ENCODE measurements at places on chromosomes 3 and 15.

DNA sequence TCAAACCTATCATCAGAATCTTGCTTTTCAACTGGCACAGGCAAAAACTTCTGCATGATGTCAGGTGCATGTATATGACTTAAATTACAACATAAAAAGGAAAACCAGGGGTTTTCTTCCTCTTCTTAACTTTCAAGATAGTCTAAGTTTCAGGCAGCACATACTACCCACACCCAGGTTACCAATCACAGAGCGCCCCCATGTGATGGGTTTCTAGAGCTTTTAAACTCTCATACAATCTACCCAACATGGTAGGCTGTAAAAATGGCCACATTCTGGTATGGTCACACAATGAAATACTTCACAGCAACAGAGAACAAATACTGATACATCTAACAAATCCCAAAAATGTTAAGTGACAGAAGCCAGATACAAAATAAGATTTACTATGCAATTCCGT is 7.4 kb downstream of the MESD start:
- no peak for DNase-seq

GRCh38 chr15:44668921-44669320 is 5.5 kb upstream of the SPG11 start:
- DNase-seq, result no peak

- DNase-seq, result no peak
Observed at GRCh38 chr15:62337934-62338333, 172.8 kb upstream of the C2CD4B start.

- no peak for DNase-seq
Observed at GRCh38 chr15:67564021-67564967, 21.8 kb downstream of the MAP2K5 start.

DNA sequence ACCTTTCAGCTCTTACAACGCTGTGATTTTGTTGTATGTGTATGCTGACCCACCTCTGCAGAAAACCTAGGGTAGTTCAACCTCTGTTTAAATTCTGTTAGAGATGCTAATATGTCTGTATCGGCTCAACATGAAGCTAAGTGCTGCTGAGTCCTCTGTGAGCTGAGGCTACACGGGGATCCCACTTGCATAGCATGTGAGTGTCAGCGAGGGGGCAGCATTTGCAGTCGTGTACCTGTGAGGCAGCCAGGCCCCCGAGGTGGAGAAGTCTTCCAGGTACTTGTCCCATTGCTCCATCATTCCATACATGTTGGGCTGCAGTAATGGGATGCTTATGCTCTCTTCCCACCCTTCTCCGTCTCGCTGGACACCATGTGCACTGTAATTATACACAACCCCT is 3.7 kb downstream of the MKRN2OS start:
- DNase-seq, result no peak

GRCh38 chr15:80932989-80933388 is 56.6 kb downstream of the MESD start:
- DNase-seq, result no peak

DNA sequence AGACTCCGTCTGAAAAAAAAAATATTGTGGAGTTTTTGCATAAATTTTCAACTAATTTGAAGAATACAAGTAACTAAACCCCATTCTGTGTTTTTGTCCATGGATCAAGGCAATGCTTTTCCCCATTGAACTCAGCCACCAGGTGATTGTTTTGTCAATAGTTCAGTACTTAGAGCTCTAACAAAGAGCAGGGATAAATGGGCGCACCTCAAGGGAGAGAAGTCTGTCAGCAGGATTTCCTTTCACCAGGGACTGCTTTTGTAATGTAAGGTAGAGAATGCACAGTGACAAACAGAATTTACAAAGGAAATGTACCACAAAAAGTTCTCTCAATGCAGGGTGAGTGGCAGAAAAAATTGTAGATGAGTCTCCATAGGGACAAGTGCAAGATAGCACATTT is 10.8 kb upstream of the ATP13A5 start:
- DNase-seq, result no peak

DNA sequence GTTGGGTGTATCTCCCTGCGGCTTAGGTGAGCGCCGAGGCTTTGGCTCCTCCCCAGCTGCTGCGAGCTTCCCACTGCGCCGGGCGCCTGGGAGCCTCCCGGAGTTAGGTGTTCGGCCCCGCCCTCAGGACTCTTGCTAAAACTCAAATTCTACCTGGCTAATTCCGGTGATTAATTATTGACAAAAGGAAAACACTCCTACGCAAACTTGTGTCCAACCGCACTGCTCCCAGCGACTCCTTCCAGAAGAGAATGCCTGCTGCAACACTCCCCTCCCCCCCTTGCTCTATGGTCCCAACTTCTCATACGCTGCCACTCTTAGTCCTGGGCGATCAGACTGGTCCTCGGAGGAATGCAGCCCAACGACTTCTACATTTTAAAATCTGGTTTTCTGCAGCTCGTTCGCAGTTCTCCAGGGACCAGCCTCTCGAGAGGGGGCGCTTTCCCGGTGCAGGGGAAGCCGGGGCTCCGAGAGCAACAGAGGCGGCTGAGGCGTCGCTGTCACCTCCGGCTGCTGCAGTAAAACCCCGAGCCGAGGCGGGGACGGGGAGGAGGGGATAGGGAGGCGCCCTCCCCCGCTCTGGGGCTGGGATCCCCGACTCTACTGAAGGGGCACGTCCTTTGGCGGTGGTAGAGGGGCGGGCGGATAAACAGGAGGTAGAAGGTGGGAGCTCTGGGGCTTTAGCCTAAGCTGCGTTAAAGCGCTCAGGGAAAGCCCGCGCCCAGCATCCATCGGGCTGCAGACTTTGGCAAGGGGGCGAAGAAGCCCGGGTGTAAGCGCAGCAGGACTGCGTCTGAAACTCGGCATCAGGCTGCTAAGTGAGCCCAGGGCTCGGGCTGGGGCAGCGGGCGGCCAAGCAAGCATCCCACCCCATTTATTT is at the start of gene SPTSSB:
Gene SPTSSB (minus strand): TSS at position 77 of the 880 bp plus-strand sequence. CDS start 25,194 bp downstream, outside the sequence.
- DNase-seq, result no peak

GRCh38 chr3:98972155-98972554 is 70.7 kb upstream of the DCBLD2 start:
- DNase-seq, result peak; percentile 62

GRCh38 chr15:69026355-69026754 is 11.9 kb downstream of the NOX5 start:
- no peak for DNase-seq

DNA sequence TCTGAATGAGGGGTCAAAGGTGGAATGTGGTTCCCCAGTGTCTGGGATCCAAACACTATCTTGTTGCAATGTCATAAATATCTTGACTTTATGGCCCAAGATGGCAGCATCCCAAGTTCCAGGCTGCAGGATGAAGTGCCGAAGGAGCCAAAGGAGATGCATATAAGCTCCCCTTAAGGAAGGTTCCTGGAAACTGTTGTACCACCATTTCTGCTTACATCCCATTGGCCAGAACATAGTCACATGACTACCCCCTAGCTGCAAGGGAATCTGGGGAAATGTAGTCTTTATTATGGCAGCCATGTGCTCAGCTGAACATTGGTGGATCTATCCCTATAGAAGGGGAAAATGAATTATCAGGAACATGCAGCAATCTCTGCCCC is 54.3 kb downstream of the BDH1 start:
- DNase-seq, result no peak

DNA sequence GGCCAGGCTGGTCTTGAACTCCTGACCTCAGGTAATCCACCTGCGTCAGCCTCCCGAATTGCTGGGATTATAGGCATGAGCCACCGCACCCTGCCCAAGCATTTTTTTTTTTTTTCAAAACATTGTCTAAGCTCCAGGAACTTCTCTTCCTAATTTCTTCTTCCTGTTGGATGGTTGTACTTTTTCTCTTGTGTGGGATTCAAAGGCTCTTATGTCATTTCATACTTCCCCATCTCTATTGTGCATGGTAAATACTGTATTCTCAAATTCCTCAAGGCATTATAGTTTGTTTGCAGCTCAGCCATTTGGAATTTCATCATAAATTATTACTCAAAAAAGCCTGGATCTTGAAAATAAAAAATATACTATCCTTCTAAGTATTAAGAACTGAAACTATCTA is 199.1 kb upstream of the GADL1 start:
- DNase-seq, result no peak

- no peak for DNase-seq
Observed at GRCh38 chr3:72345980-72346379, 502.3 kb downstream of the SHQ1 start.

- no peak for DNase-seq
Observed at GRCh38 chr3:89300526-89300925, 193.1 kb downstream of the EPHA3 start.

DNA sequence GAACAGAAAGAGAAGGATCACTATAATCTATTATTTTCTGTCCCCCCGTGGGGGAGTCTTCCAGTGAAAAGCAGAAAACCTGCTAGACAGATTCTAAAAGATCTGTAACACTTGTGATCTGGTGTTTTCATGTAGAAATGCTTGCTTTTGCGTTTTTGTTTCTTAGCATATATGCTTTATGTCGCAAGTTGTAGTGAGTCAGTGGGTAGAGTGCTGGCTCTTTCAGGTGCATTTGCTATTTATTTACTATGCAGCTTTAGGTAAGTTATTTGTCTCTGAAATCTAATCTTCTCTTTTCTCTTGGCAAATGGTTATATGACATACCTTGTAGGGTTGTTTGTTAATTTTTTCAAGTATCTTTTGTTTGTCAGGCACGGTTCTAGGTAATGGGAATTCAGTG is 9.4 kb downstream of the AKAP13 start:
- no peak for DNase-seq

- peak; percentile 77 for DNase-seq
Observed at GRCh38 chr3:53773611-53774368, 72.4 kb downstream of the CHDH start.

- no peak for DNase-seq
Observed at GRCh38 chr3:181176601-181177000, 187.1 kb upstream of the DNAJC19 start.

- no peak for DNase-seq
Observed at GRCh38 chr3:153356908-153357307, 194.9 kb downstream of the RAP2B start.

DNA sequence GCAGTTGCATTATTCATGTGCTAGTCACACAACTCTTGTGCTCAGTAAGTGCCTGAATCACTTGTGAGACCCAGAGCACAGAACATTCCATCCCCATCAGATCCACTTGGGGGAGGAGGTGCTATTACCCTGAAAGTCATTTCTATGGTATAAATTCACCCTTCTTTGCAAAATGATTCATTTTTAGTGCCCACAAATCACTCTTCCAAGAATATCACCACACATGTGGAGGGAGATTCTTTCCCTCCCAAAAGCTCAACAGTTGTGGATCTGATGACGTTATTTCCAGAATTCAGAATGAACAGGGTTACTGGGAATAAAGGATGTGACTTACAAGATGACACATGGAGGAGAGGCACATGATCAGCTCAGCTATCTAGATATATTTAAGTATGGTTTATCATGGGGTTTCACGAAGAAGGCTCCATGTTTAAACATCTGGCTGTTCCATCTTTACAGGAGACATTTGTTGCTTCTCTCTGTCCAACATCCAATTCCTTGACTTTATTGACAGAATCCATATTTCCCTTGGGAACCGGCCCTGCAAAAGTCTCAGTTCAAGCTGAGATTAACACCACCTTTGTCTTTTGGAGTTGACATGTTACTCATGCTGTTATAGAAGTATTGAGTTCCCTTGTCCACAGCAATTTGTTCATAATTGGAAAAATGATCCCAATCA is 214.2 kb upstream of the PROK2 start:
- peak; percentile 14 for DNase-seq

DNA sequence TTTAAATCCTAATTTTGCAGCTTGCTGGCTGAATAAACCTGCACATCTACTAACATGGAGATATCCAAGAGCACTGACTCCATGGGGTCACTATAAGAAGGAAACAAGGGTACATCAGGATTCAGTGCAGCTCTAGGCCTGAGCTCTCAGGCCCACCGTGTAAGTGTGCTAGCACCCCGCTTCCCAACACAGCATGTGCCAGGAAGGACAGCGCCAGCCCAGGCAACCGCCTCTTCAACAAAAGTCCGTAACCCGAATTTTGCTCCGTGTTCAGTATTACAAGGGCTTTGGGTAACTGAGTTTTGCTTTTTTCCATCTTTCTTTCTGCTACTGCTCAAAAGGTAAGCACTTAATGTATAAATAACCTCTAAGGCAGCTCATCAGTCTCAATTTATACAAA is 89.8 kb downstream of the LRIG1 start:
- DNase-seq, result no peak

DNA sequence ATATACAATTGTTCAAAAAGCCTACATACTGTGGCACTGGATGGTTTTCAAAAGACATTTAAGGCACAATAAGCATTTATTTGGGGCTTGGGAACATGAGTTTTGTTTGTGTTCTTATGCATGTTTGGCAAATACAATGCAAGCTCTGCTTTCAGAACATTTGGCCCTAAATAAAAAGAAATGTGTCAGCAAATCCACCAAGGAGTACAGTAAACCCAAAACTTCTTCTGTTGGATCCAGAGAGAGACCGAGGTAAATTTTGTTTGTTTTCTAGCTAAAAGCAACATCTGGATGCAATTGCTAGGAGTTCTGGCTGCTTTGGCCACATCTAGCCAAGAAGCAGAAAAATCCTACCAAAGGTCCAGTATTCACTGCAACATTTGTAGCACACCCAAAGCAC is 168.8 kb downstream of the DCLK3 start:
- no peak for DNase-seq

DNA sequence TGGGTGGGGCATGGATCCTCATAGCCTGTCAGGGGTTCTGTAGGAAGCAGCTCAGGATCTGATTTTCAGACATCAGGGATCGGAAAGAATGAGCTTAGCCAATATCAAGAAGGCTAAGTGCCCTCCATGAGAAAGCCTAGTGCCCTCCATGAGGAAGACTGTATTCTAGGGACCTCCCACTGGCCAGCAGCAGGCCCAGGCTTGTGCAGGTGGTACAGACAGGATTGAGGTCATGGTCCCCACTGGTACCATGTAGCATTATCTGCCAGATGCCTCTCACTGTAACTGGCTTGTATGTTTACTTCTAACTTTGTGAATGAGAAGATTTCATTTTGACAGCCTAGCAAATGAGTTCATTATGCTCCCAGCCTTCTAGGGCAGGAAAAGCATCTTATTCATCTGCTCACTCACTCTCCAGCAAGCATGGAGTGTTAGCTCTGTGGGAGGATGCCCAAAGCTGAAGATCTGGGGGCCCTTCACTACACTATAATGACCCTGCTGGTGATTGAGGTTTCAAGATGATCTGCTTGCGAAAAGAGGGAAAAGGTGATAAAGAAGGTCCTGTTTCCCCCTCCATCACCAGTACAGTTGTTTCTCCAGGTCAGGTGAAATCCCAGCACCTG is 7.5 kb downstream of the EPHB1 start:
- DNase-seq, result no peak

- no peak for DNase-seq
Observed at GRCh38 chr15:62999923-63000561, 42.5 kb upstream of the TPM1 start.

DNA sequence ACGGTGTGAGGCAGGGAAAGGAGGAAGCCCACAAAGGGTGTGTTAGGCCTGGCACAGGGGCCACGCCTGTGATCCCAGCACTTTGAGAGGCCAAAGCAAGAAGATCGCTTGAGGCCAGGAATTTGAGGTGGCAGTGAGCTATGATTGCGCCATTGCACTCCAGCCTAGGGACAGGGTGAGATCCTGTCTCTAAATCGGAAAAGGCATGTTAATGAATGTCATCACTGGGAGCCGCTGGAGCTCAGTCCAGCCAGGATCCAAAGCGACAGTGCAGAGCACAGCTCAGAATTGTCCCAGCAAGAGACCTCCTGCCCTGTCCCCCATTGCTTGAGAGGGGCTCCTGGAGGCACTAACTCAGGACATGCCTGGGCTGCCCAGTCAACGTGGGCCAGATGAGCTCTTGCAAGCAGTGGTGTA is 15.0 kb upstream of the FBLN2 start:
- no peak for DNase-seq

GRCh38 chr15:93829115-93829870 is 402.1 kb upstream of the MCTP2 start:
- DNase-seq, result no peak

Measured in AG09319 (cell line).